Hippocampal formation (tissue), 2 donors: ENCODE measurements at places on chromosomes 7 and 10.
A peak's percentile ranks its signal among the peaks of the same experiment; 100 is the strongest.

DNA sequence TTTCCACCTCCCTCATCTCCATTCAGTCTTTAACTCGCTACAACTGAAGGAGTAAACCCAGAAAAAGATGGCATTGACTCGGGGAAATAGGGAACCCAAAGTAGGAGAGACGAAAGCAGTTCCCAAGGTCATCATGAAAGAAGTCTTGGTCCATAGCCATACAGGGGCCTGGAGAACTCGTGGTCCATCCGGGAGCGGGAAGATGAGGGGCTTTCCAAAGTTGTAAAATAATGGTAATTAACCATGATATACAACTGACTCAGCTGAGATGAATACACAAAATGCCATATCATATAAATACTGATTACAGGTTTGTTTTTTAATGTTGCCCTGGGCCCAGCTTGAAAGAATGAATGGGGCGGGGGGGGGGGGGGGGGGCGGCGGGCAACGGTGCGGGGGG, 32.3 kb downstream of the RBM17 start:
- DNase-seq = no peak

DNA sequence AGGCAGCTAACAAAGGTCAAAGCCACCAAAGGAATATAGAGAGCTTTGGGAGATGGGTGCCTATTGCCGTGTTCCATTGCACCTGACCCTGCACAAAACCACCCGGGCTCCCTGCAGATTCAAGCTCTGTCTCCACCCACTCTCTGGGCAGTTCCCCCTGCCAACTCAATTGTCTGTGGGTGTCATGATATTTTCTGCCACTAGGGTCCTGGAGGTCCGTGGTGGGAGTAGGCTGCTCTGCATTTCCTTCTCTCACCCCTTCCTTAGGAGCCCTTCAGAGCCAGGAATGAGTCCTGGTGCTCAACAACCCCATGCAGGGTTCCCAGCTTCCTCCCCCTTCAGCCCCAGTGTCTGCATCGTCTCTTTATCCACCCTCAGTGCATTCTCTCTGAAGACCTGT, 34.1 kb downstream of the PNLIPRP2 start:
- DNase-seq = no peak

GRCh38 chr10:95532536-95532935, 28.6 kb downstream of the SORBS1 start:
- no peak for DNase-seq

GRCh38 chr10:48233559-48234005, 40.9 kb downstream of the FRMPD2 start:
- DNase-seq = no peak

DNA sequence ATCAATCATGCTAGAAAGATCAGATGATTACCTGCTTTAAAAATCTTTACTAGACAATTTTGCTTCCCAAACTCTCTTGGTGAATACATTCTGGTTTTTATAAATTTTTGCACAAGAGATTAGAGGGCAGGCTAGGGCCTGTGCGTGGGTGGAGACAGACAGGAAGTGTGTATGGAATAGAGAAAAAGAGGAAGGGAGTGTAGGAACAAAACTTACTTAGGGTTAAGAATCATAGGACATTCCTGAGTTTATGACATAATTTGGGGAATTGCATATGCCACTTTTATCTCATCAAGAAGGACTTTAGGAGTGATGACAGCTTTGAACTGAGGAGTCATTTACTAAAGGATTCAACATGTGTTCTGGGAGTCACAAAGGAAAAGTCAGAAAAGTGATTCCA, 31.3 kb downstream of the LAMB1 start:
- DNase-seq = no peak

GRCh38 chr10:116752969-116753665, 10.8 kb upstream of the HSPA12A start:
- DNase-seq = peak; percentile 79

DNA sequence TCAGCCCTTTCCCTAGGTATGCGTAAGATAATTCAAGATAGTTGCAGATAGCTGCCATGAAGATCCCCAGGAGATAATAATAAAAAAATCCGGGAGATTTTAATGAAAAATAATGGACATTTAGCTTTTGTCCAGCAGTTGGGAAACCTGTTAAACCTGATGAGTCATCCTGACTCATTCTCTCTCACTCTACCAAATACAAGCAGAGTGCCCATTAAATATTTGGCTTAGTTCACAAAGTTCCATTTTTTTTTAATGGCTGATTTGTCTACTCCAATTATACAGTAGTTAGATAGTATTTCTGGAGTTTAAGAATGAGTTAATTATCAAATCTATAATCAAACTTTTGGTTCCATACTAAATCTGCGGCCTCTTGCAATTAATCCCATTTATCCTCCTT, 2.1 kb upstream of the SHTN1 start:
- DNase-seq = no peak

- DNase-seq = no peak
These were observed 473.7 kb downstream of the SUGCT start for GRCh38 chr7:40608321-40609075.

- DNase-seq = no peak
These were observed 60.3 kb upstream of the C1GALT1 start for GRCh38 chr7:7122033-7122478.

GRCh38 chr7:112122144-112122543, 84.1 kb downstream of the DOCK4 start:
- no peak for DNase-seq

- peak; percentile 32 for DNase-seq
These were observed 4.6 kb upstream of the MYH16 start for GRCh38 chr7:99267841-99268576.

- no peak for DNase-seq
These were observed 202.1 kb downstream of the MBL2 start for GRCh38 chr10:52570490-52570889.

DNA sequence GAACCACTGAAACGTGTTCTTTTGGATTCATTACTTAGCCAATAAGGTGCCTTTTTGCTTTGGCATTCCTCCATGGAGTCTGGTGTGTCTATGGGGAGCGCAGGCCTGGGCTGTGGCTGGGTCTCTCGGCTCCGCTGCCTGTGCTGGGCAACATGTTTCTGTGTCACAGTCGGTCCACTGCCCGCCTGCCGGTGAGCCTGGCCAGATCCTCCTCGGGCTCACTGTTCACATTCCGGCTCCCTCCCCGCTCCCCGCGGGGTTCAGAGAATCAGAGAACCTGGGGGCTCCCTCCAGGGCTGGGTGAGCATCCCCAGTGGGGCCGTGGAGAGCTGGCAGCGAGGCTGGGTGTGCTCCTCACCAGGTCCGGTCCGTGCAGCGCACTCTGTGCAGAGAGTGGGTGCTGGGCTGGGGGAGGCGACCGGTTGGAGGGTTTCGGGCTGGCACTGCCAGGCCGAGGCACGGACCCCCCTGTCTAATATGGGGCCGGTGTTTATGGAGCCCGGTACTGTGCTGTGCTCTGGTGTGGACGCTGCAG, 70.4 kb downstream of the INPP5A start:
- DNase-seq = no peak

DNA sequence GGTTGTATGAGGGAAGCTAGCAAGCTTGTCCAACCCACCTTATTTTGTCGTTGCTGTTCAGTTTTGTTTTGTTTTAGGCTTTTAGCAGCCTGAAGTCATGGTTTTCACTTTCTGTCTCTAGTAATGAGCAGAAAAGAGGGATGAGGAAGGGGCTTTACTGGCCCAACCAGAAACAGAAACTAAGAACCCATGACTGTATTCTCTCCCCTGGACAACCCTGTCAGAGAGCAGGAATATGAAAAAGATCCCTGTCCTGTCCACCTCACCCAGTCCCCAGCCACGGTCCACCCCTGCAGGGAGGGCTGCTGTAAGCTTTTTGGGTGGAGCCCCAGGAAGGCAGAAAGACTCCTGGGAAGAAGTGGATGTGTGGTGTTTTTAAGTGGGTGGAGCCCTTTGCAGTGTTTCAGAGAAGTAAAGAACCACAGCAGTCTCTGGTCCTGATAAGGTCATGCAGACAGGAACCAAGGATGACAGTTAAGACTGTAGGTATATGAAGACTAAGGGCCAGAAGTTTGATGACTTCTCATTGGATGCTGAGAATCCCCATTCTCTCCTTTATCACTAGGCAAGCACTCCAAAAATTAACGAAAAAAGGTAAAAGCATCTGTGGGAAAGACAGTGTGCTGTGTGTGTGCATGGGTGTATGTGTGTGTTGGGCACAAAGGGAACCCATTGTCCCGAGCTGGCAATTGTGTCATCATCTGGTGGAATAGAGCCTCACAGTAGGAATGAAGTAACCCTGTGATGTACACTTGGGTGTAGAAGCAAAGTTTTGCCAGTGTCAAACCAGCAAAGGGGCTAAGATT, 13.8 kb downstream of the MRPL32 start:
- no peak for DNase-seq

GRCh38 chr10:14336736-14337135, 6.0 kb upstream of the FRMD4A start:
- DNase-seq = no peak

- DNase-seq = no peak
These were observed 28.2 kb downstream of the INPP5F start for GRCh38 chr10:119754085-119754484.

DNA sequence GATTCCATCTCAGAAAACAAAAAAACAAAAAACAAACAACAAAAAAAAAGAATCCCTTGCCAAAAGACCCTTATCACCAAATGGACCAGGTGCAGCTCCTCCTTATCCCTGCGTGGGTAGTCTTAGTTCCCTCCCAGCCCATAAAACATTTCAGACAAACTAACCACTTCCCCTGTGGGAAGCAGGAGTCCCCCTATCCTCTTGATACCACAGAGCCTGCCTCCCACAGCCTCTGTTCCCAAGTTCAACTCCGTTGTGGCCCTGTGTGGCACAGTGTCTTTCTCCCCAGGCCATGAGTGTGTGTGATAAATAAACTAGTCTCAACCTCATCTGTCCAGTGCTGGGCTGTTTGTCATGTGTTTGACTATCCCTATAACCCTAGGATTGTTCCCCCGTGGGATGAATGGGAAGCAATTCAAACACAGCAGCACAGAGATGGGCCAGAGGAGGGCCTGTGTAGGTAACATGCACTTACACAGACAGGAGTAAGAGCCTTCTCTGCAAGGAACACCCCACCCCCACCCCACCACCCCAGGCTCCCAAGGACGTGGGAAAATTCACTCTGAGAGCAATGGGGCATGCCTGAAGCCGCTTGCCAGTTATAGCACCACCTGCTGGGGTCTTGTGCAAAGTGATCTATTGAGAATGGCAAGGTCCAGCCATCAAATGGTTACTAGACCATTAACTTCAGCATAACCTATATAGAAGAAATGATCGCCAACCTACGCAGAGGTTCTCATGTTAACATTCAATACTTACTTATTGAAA, 147.1 kb upstream of the GHITM start:
- DNase-seq = no peak

GRCh38 chr7:80607136-80607535, 31.3 kb upstream of the CD36 start:
- DNase-seq = no peak

GRCh38 chr7:134692344-134692705, 45.7 kb downstream of the BPGM start:
- DNase-seq = no peak

DNA sequence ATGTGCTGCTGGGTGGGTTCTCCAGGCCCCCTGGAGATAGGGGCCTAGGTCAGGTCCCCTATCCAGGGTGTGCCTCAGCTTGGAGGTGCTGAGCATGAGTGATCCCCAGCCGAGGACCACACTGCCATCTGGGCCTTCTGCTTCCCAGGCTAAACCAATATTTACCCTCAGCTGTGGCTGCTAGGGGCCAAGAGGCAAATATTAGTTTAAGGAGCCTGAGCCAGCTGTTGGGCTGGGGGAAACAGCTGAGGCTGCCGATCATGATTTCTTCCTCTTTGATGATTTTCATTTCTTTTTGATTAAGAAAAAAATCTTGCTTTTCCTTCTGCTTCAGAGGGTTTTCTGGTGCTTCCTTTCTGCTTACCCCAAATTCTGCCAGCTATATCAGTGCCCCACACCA, 83.4 kb downstream of the NEURL1 start:
- no peak for DNase-seq

DNA sequence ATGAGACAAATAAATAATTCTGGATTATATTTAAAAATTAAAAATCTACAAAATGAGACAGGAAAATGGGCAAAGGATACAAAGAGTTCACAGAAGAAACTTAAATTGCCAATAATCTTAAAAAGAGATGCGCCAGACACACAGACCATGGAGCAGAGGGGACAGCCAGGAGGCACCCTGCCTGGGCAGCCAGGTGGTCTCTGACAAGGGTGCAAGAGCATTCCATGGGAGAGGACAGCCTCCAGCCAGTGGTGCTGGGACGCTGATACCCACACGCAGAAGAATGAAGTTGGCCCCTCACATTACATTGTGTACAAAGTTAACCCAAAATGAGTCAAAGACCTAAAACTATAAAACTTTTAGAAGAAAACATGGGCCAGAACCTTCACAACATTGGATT, 106.3 kb downstream of the NKX6-2 start:
- DNase-seq = no peak

DNA sequence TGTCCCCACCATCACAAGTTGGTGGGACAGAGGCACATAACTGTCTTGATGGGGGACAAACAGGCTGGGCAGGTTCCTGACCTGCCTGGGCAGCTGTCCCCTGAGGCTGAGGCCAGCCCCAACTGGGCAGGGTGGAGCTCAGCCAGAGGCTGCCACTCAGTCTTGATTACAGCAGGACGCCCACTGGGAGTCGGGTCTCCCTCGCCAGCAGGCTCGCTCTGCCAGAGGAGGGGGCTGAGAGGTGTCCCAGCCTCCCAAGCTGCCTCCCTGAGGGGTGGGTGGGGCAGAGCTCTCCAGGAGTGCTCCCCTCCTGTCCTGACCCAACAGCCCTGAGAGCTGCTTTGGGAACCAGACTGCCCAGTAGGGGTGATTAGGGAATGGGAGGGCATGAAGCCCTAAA, 1.8 kb upstream of the CAMK2G start:
- DNase-seq = no peak

DNA sequence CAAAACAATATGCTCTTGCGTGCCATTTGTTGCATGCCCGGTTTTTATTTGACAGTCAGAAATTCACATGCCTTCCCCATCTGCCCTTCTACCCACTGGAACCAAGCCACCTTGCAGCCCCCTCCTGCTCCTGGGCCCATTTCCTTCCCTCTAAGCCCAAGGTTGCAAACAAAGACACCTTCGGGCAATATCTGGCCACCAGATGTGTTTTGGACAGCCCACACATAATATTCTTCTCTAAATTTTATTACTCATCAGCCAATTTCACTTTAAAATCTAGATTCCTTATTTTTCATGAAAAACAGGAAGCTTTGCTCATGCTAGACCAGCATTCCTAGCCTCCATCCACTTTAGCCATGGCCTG, 18.2 kb upstream of the C10orf105 start:
- DNase-seq = no peak

DNA sequence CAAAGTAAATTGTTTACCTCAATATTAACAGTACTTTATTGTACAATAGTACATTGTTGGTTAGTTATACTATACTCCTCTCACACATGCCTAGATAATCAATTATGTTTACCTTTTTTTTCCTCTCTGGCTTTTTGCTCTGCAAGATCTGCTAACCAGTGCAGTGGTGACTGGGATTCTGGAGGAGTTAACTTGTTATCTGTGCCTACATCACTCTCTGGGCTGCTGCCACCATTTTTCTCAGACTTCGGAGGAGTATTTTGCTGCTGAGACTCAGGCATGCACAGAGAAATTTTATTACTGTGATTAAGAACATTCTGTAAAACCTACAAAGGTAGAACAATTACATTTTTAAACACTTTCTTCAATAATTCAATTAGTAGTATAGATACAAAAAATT, 59.7 kb downstream of the NRBF2 start:
- no peak for DNase-seq

GRCh38 chr10:80153460-80153859, 20.9 kb downstream of the PLAC9 start:
- no peak for DNase-seq
